ENCODE measurements at places on chromosomes 16 and 17. TPM values are rescaled to one million over a fixed set of nuclear protein-coding genes. Genes with fewer than 3 reads are reported as not detected.

DNA sequence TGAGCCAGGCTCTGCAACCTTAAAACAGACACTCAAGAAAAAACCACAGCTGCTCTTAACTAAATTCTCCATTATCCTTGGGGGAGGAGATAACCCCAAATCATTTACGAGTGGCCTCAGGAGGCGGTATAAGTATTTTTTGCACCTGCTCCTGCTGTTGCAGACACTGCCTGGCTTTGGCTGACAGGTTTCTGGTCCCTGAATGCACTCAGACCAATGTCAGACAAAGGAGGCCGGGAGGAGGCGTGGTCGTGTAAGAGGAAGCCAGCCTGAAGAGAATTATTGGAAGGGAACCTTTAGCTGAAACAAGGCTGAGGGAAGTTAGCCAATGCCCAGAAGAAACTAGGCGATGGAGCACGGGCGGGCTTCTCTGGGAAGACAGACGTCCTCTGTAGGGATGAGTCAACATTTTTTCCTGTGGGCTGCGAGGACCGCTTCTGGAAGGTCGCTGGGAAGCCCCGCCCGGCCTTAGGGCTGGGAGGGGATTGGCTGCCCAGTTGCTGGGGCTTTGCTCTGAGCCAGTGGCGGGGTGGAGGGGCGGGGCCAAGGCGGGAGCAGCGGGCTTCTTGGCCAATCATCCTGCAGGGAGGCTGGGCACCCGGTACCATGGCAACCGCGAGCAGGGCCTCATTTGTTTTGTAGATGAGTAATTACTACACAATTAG is 82.3 kb downstream of the CCDC182 start:
- H3K36me3 ChIP-seq, result no peaks in the 10 kb centered on the region
- peak overlapping the region; percentile 61 for H3K27ac ChIP-seq
- H3K4me1 ChIP-seq, result peaks cover 6% of the 10 kb centered on the region
- H3K4me3 ChIP-seq, result peak overlapping the region; percentile 25

GRCh38 chr16:81315271-81316175 is 761 bp downstream of the GAN start:
- H3K4me3 ChIP-seq, result peak overlapping the region; percentile 92
- peak overlapping the region; percentile 91 for H3K27ac ChIP-seq
- no peaks in the 10 kb centered on the region for H3K27me3 ChIP-seq

- no peaks in the 10 kb centered on the region for H3K27me3 ChIP-seq
- no peak overlapping the region for H3K27ac ChIP-seq
- no peaks in the 10 kb centered on the region for H3K36me3 ChIP-seq
- no peak for DNase-seq
- H3K4me1 ChIP-seq, result no peaks in the 10 kb centered on the region
- H3K4me3 ChIP-seq, result no peak overlapping the region
These were observed 15.9 kb upstream of the USP10 start for GRCh38 chr16:84683691-84684591.

DNA sequence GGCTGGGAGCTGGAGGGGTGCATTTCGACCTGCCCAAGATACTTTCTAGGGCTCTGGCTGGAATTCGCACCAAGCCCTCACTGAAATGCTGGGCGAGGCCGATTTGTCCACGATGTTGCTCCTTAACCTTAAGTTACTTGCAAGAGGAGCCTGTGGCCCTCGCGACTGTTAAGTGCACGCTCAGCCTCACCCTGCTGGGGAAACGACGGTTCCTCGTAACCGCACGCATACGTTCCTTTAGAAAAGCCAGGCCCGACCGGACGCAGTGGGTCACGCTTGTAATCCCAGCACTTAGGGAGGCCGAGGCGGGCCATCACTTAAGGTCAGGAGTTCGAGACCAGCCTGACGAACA is 607 bp upstream of the NCOR1 start:
- DNase-seq, result no peak
- peak overlapping the region; percentile 98 for H3K4me3 ChIP-seq
- no peaks in the 10 kb centered on the region for H3K27me3 ChIP-seq
- H3K4me1 ChIP-seq, result peaks cover 58% of the 10 kb centered on the region
- H3K27ac ChIP-seq, result peak overlapping the region; percentile 98

GRCh38 chr16:64545768-64546167 is 576.1 kb downstream of the CDH11 start:
- H3K36me3 ChIP-seq, result no peaks in the 10 kb centered on the region
- H3K4me3 ChIP-seq, result no peak overlapping the region
- no peak for DNase-seq

GRCh38 chr16:83715217-83715920 is 92.4 kb upstream of the HSBP1 start:
- H3K4me1 ChIP-seq, result no peaks in the 10 kb centered on the region
- no peaks in the 10 kb centered on the region for H3K27me3 ChIP-seq
- no peak overlapping the region for H3K4me3 ChIP-seq
- DNase-seq, result no peak
- no peak overlapping the region for H3K27ac ChIP-seq

GRCh38 chr17:12342609-12343435 is 322.1 kb downstream of the MAP2K4 start:
- no peak overlapping the region for H3K27ac ChIP-seq
- no peaks in the 10 kb centered on the region for H3K27me3 ChIP-seq
- DNase-seq, result no peak
- no peaks in the 10 kb centered on the region for H3K4me1 ChIP-seq

GRCh38 chr16:49552313-49552928 is 178.8 kb downstream of the C16orf78 start:
- H3K4me1 ChIP-seq, result no peaks in the 10 kb centered on the region
- no peak overlapping the region for H3K4me3 ChIP-seq
- no peaks in the 10 kb centered on the region for H3K27me3 ChIP-seq
- DNase-seq, result no peak
- no peak overlapping the region for H3K27ac ChIP-seq

GRCh38 chr17:43779145-43780125 is 658 bp upstream of the DUSP3 start:
- H3K27me3 ChIP-seq, result no peaks in the 10 kb centered on the region
- H3K27ac ChIP-seq, result peak overlapping the region; percentile 99
- peak overlapping the region; percentile 90 for H3K4me3 ChIP-seq
- no peak for DNase-seq
- H3K36me3 ChIP-seq, result peaks cover 7% of the 10 kb centered on the region
- H3K4me1 ChIP-seq, result peaks cover 34% of the 10 kb centered on the region

DNA sequence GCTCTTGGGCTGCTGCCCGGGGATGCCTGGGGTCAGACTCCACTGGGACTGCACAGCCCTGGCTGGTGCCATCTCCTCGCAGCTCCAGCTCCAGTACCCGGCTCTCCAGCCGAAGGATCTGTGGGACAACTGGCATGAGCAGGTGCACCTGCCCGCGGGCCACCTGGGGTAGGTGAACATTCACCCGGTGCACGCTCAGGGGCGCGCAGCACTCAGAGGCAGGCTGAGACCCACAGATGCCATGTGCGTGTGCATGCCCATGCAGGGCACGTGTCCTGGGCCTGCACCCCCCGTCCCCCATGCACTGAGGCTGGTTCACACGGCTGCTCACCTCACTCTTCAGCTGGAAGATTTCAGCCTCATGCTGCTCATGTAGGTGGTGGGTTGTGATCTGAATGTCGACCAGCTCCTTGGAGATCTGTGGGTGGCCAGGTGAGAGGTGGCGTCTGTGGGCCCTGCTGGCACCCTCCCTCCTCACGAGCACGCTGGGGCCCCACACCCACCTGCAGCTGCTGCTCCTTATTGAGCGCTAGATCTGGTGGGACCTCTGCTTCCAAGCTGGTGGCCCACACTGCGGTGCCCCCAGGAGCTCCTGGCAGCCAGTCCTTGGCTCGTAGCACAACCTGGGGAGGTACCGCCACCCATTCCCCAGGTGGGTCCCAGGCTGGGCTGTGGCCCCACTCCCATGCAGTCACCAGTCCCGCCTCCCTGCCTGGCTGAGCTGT is 618 bp downstream of the CCDC78 start:
- no peak for DNase-seq
- H3K27ac ChIP-seq, result no peak overlapping the region
- peaks cover 50% of the 10 kb centered on the region for H3K4me1 ChIP-seq
- no peaks in the 10 kb centered on the region for H3K36me3 ChIP-seq

DNA sequence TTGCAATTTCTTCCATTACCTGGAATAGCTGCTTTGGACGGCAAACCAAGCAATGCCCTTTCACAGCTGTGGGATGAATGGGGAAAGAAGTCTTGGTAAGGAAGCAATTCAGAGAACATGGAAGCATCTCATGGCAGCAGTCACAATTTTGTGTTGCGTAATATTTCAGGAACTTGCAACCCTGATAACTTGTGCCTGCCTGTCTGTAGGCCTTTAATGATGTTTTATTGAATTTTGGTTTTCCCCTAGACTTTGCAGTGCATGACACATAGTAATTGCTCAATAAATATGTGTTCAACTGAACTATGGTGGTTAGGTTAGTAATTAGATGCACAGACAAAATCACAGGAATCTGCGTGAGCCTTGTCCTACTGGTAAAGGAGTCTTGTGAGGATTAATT is 439.5 kb downstream of the WWOX start:
- H3K36me3 ChIP-seq, result no peaks in the 10 kb centered on the region
- no peak for DNase-seq
- H3K4me3 ChIP-seq, result no peak overlapping the region
- H3K4me1 ChIP-seq, result no peaks in the 10 kb centered on the region

DNA sequence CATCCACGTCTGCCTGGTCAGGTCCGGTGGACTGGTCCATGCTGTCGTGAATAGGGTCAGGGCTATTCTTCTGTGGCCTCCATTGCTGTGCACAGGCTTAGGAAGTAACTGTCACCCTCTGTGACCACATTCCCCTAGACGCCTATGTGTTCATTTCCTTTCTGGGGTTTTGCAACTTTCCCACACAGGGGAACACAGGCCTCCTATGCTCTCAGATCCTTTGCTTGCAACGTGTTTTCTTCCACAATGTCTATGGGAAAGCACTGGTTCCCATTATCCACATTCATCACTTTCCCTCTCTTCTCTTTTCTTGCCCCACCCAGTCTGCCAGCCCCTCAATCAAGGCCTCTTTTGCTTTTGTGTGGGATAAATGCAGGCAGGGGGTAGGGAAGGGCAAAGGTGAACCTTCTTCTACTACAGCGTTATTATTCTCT is 43.2 kb upstream of the DNAJA2 start:
- H3K4me3 ChIP-seq, result no peak overlapping the region
- no peaks in the 10 kb centered on the region for H3K27me3 ChIP-seq
- H3K4me1 ChIP-seq, result no peaks in the 10 kb centered on the region
- no peak overlapping the region for H3K27ac ChIP-seq
- no peaks in the 10 kb centered on the region for H3K36me3 ChIP-seq

GRCh38 chr16:35188288-35189155 is 1729.1 kb downstream of the TP53TG3F start:
- H3K4me1 ChIP-seq, result no peaks in the 10 kb centered on the region
- H3K36me3 ChIP-seq, result no peaks in the 10 kb centered on the region
- no peak overlapping the region for H3K27ac ChIP-seq

- peak overlapping the region; percentile 98 for H3K27ac ChIP-seq
- no peaks in the 10 kb centered on the region for H3K36me3 ChIP-seq
- H3K4me3 ChIP-seq, result peak overlapping the region; percentile 92
- DNase-seq, result no peak
- H3K4me1 ChIP-seq, result peaks cover 48% of the 10 kb centered on the region
These were observed 390 bp downstream of the MLLT6 start for GRCh38 chr17:38705523-38705802.

DNA sequence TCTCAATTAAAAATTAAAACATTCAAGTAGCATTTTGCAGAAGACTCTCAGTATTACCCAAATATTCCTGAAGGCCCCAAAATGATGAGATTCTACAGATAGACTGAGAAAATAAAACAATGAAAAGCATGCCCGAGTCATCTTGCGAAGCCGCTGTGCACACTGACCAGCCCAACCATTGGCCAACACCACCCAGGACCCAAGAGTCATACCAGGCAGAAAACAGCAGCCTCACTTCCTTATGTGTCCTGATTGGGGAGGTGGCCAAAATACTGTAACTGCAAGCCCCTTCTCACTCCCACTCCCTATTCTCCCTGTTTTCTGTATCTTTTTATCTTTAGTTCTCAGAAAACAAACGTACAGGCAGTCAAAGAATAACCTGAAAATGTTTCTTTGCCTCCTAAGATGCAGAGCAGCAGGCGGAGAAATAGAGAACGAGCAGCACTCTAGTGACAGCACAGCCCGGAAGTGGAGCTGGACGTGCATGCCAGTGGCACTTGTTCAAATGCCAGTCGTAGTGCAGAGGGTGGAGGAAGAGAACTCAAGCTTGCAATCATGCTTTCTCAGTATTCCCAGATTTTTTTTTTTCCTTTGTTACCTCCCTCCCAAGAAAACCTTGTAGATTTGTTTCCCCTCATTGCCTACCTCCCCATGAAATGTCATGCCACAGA is 182.3 kb upstream of the SOX9 start:
- no peak overlapping the region for H3K27ac ChIP-seq
- no peaks in the 10 kb centered on the region for H3K27me3 ChIP-seq
- H3K4me1 ChIP-seq, result peaks cover 6% of the 10 kb centered on the region
- no peak overlapping the region for H3K4me3 ChIP-seq

DNA sequence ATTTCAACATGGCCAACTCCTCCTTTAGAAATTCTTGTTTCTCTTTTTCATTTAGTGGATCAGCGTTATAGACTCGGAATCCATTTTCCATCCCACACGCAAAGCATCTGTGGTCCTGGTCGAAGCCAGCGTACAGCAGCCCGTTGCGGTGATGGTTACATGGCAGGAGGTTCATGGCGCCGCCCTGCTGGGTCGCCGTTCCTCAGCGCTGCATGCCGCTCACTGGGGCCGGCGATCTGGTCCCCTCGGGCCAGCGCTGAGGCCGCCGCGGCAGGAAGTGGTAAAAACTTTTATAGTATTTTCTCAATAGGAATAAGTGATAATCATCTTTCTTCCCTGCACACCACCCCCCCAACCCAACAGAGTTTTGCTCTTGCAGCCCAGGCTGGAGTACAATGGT is 29.9 kb upstream of the RHOT1 start:
- peak; percentile 44 for DNase-seq
- H3K4me1 ChIP-seq, result peaks cover 10% of the 10 kb centered on the region
- H3K4me3 ChIP-seq, result no peak overlapping the region
- H3K36me3 ChIP-seq, result no peaks in the 10 kb centered on the region
- no peaks in the 10 kb centered on the region for H3K27me3 ChIP-seq

DNA sequence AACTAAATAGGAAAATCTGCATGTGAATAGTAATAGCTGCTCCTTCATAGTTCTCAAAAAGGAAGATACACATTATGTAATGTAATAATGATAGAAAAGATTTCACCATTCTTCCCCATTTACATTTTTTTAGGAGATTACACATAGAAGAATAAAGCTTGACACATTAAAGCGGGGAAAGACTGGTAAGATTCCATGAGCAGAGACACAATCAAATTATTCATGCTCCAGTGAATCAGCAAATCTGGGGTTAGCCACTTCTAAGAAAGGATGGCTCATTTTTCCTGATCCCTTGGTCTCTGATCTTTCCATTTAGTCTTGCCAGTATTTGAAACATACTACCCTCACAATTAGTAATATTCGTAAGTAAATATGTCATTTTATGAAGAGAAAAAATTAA is 81.9 kb downstream of the CA4 start:
- DNase-seq, result no peak
- H3K27me3 ChIP-seq, result no peaks in the 10 kb centered on the region
- H3K36me3 ChIP-seq, result no peaks in the 10 kb centered on the region
- H3K4me1 ChIP-seq, result no peaks in the 10 kb centered on the region

GRCh38 chr17:39782980-39783379 is 45.2 kb downstream of the GRB7 start:
- H3K4me3 ChIP-seq, result no peak overlapping the region
- no peaks in the 10 kb centered on the region for H3K36me3 ChIP-seq
- H3K27ac ChIP-seq, result no peak overlapping the region

KCNJ18 gene
- not detected for total RNA-seq

AIPL1 gene
- total RNA-seq, result not detected

CIBAR2 gene
- not detected for total RNA-seq

RCVRN gene
- 0.49 TPM for total RNA-seq

KRT31 gene
- not detected for total RNA-seq

TTYH2 gene
- 3.4 TPM for total RNA-seq

SLC5A2 gene
- not detected for total RNA-seq

CTRB1 gene
- not detected for total RNA-seq

DHX58 gene
- 8.1 TPM for total RNA-seq

CEP295NL gene
- 7.9 TPM for total RNA-seq

RAB11FIP3 gene
- 36.6 TPM for total RNA-seq

CES4A gene
- total RNA-seq, result 12.5 TPM

RMI2 gene
- 0.74 TPM for total RNA-seq

SLC35G6 gene
- total RNA-seq, result not detected

USP10 gene
- total RNA-seq, result 42.5 TPM

Measured in vagina (tissue), 2 donors.